GM20000 (cell line): ENCODE measurements at places on chromosomes 12 and 14.

GRCh38 chr12:32567296-32567674 lies 111.8 kb upstream of the DNM1L start:
- no peak for DNase-seq

GRCh38 chr12:21529456-21529855 lies 3.4 kb downstream of the SPX start:
- DNase-seq, result no peak

DNA sequence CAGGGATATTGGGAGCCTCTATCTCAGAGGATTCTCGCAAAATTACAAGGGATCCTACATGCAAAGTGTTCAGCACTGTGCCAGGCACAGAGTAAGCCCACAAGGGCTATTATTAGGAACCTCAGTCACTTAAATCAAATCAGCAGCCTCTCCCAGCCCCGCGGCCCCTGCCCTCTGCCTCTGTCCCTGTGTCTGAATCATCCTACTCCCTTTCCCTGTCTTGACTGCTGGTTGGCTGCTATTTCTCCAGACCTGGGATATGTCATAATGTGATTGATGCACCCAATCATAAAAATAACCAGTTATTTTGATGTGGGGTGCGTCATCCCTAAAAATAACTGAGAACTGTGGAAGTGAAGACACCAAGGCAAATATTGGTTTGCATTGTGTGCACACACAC lies 176.3 kb downstream of the KSR2 start:
- no peak for DNase-seq

DNA sequence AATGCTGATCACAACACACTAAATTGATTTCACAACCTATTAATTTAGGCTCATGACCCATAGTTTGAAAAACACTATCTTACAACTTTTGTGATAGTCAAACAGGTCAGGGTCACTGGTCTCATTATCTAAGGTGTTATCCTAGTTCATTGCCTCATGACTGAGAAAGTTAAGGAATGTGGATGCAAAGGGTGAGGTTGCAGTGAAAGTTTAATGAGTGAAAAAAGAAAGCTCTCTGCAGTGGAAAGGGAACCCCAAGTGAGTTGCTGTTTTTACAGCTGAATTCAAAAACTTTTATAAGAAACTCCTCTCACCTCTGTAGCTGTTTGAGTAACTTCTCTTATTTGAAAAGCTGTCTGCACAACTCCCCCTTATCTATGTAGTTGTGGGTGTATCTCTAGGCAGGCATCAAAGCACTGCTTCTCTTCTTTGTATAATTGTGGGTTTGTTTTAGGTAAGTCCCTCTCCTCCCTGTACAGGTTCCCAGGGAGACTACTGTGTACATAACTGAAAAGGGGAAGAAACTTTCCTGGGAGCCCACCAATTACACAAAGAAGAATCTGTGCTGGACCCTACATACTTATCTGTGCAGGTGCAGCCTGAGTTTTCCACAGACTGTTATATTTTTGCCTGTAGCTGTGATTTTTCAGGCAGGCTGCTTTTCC lies 18.9 kb downstream of the DNAL1 start:
- DNase-seq, result no peak

DNA sequence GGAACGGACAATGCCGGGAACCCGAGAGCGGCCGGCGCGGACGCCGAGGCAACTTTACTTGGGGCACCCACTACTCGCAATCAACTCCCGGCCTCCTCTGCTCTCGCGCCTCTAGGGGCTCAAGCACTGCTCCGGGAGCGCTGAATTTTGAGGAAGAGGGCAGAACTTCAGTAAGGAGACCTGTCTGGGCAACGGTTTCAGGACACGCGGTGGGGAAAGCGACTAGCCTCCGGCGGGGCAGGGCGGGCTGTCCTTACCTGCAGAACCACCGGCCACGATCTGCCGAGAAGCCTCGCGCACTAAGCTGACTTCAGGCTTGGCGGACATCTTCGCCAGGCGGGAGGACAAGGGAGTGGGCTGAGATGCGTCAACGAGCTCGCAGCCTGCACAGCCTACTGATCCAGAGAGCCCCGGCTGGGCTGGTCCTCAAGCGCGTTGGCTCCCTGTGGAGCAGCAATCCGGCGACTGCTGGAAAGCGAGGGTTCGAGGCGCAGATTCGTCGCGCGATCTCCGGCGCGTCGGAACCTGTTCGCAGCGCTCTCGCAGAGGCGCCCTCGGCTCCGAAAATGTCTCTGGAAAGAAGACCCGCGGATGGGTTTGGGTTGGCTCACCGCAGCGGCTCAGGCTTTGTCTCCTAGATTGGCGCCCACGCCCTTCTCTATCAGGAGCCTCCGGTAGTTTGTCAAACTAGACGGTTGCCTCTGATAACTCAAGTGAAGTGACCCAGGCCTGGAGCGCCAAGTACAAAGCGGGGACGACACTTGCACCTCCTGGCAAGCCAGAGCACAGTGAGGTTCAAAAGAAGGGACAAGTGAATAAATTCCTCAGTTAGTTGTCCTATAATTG lies at the start of gene SLC25A21:
Gene SLC25A21, minus strand, starts transcription at position 583 of the 846 bp plus-strand sequence.
- no peak for DNase-seq

GRCh38 chr14:96176811-96177211 lies 27.8 kb upstream of the BDKRB2 start:
- no peak for DNase-seq

GRCh38 chr12:122042910-122043309 lies 21.2 kb downstream of the BCL7A start:
- DNase-seq, result no peak

GRCh38 chr14:81484120-81484519 lies 49.5 kb downstream of the SEL1L start:
- no peak for DNase-seq
